ENCODE measurements at places on chromosomes 16 and 17.

DNA sequence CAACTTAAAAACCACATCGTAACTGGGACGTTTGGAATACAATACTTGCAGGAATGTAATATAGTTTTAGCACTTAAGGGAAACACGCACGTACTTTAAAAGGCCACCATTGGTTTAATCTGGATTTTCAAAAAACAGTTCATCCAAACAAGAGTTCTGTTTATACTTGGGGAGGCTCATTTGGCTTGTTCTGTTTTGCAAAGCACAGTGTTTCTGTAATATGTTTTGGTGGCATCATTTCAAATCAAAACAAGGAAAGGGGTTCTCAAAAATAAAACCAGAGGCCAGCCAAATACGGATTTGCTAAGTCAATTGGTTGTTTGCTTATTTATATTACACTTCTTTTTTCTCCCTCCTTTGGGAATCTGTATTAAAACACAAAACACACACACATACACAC lies 656.1 kb upstream of the SOX9 start:
- DNase-seq, result no peak

- peak; percentile 45 for DNase-seq
These were observed 438 bp downstream of the RTN4RL1 start for GRCh38 chr17:2024572-2025219.

- DNase-seq, result peak; percentile 41
These were observed 41.0 kb downstream of the C16orf95 start for GRCh38 chr16:87276091-87276701.

DNA sequence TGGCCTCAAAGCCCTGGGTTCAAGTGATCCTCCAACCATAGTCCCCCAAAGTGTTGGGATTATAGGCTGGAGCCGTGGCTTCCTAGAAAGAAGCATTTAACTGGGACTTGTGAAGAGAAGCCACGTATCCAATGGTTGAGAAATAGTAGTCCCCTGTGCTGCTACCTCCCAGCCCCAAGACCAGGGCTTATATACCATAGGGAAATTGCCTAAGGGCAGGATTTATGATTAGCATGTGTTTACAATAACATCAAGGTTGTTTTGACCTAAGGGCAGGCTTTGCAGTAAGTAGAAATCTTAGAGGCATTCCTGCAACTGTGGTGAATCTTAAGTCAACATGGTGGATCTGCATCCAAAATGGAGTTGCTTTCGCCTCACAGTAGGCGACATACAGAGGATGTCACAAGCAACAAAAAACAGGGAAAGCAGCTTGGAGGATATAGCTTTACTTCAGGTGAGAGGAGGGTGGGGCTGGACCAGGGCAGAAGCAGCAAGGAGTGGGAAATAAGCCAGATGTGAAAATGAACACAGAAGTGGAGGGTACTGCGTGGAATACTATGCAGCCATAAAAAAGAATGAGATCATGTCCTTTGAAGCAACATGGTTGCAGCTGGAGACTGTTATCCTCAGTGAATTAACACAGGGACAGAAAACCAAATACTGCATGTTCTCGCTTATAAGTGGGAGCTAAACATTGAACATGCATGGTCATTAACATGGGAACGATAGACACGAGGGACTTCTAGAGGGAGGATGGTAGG lies 18.7 kb upstream of the NSMCE1 start:
- no peak for DNase-seq

DNA sequence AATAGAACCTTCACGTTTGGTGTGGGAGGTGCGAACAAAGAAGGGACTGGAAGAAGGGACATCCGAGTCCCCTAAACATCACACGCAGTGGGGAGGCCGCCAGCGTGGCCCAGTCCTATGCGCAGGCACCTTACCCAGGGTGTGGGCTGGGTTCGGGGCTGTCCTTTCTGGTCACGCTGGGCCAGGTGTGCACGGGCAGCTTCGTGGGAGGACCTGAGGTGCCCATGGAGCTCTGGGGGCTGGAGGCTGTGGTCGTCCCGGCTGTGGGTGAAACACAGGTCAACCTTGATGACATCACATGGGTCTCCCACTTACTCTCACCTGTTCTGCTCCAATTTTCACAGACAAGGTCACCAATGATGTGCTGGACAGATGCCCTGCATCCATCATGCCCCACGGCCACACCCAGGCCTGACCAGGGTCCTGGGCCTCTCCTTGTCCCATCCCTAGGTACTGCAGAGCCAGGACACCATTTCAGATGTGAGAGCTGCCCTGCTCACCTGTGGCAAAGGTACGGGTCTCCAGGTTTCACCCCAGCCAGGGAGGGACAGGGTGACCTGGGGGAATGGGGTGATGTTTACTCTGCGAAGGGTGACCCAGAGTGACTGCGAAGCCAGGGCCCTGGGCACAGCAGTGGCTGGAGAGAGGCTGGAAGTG lies 3.1 kb downstream of the CD300C start:
- no peak for DNase-seq

GRCh38 chr16:4846503-4846900 lies 586 bp downstream of the GLYR1 start:
- DNase-seq, result peak; percentile 74

- no peak for DNase-seq
These were observed 6.6 kb downstream of the UBE2I start for GRCh38 chr16:1316033-1316405.

DNA sequence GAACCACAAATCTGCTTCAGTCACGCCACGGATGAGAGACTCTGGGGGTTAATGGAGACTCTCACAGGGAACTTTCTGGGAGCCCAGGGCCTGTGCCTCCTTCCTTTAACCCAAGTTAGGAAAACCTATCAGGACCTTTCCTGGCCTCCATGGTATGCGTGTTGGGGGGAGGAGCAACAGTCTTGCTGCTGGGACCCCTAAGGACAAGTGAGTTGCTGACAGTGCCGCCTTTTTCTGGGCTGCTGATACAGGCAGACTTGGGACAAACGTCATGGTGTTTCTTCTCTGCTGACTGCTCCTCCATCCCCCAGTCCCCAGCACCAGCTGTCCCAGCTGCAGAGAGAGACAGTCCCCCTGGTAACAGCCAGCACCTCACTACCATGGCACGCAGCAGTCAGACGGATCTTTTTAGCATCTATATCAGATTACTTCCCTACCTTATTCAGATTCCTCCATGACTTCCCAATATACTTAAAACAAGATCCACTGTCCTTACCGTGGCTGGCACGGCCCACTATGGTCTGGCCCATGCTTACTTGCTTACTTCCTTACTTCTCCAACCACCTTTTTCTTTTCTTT lies 6.5 kb downstream of the DPEP2NB start:
- peak; percentile 45 for DNase-seq

GRCh38 chr17:79902146-79902791 lies 63.0 kb upstream of the CBX4 start:
- no peak for DNase-seq

- no peak for DNase-seq
These were observed 218.0 kb downstream of the NTN1 start for GRCh38 chr17:9239246-9239792.

- peak; percentile 72 for DNase-seq
These were observed 106.3 kb upstream of the HSBP1 start for GRCh38 chr16:83701494-83701893.

DNA sequence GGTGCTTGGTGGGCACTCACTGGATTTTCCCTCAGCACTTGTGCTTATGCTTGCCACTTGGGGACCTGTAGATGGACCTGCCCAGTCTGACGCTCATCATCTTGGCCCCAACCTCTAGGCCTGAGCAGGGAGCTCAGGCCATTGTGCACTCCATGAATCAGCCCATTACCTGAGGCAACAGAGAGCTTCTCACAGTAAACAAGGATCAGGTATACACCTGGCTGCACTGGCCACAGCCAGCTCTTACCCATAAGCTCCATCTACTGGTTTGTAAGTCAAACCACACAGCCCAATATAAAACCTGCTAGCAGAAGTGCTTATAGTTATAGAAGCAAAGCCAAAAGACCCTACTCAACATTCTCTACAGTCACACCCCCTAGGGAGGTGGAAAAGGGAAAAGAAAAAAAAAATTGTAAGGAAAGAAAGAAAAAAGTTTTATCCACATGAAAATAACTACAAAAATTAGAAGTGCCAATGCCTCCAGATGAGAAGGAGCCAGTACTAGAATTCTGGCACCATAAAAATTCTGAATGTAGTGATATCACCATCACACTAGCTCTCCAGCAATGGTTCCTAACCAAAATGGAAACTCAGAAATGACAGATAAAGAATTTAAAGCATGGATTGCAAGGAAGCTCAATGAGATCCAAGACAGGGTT lies 87.8 kb upstream of the CDH5 start:
- peak; percentile 75 for DNase-seq

DNA sequence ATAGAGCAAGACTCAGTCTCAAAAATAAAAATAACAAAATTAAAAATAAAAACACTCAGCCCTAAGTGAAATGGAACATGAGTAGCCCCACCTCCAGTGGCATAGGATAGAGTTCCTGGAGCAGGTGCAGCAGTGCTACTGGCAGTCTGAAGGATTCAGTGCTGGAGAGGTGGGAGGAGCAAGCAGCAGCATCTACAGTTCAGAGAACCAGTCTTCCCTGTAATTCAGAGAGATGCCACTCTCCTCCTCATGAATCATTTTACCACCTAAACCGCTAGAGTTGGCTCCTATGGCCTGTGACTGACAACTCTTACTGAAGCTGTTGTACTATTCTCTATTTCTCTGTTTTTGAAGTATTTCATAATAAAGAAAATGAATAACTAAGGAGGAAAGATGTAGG lies 56.0 kb upstream of the SMURF2 start:
- no peak for DNase-seq
